DMS 273 treated with DMSO at 0.1 percent for 48 hours (cell line): ENCODE measurements at places on chromosomes 6 and 20.

DNA sequence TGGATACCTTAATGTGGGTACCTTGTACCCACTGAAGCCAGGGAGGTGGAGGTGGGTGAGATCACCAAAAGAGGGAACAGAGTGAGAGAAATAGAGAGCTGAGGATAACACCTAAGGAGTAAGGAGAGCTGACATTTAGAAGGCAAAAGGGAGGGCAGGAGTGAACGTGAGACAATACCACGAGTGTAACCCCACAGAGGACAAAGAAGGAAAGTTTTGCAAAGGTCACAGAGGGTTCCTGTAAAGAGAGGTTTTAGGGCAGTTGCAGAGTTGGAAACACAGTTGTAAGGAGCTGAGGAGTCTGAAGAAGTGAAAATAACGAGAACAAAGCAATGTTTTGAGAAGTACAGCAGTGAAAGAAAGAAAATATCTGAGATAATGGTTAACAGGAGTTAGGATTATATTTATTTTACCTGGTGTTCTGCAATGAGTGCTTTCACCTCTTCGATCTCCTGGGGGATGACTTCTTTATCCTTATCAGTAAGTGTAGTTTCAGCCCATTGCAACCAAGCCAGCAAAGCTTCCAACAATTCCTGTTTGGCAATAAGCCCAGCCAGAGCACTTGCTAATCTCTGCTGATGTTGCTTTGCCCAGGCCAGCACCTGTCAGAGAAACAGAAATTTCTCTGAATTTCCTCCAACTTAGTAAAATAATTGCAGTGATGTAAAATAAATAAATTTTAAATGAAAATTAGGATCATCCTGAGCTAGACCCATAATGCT, 166.8 kb downstream of the DST start:
- DNase-seq: no peak

- no peak for DNase-seq
Measured at GRCh38 chr20:32056708-32057483, 4.9 kb downstream of the HCK start.

GRCh38 chr20:52332649-52333250, 141.2 kb upstream of the ZFP64 start:
- DNase-seq: no peak

GRCh38 chr20:24332956-24333355, 136.5 kb upstream of the SYNDIG1 start:
- no peak for DNase-seq

- no peak for DNase-seq
Measured at GRCh38 chr20:3080939-3081388, 3.6 kb downstream of the AVP start.

DNA sequence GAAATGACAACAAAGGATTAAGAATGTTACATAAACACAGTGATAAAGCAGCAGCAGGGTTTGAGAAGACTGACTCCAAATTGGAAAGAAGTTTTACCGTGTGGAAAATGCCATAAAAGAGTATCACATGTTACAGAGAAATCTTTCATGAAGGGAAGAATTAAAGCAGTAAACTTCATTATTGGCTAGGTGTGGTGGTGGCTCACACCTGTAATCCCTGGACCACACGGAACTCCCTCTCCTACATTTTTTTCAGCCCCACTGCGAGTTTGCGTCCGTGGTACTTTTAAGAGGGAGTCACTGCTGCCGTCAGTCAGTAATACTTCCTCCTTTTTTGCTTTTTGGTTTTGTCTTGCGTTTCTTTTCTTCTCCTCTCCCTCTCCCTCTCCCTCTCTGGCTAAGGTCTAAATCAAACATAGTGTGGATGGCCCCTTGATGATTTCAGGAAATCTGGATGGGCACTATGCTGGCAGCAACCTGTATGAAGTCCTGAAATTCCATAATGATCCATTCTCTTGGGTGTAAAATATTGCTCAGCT, 112.3 kb downstream of the MAN1A1 start:
- DNase-seq: no peak

GRCh38 chr6:79617518-79617941, 13.6 kb upstream of the SH3BGRL2 start:
- DNase-seq: no peak

DNA sequence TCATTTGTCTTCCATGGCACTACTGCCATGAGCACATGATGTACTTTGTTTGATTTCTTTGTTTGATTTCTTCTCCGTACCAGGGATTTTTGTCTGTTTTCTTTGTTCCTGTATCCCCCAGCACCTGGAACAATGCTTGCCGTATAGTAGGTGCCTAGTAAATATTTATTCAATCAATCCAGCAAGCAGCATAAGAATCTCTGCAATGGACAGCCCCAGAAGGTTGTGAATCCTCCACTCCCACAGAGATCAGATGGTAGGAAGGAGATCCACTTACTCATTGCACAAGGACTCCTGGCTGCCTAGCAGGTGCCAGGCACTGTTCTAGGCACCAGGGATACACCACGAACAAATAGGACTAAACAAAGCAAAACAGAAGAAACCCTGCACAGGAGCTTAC, 6.7 kb upstream of the SYNJ2 start:
- no peak for DNase-seq

- no peak for DNase-seq
Measured at GRCh38 chr6:149233056-149233715, 84.3 kb upstream of the TAB2 start.

- DNase-seq: no peak
Measured at GRCh38 chr6:95593025-95593424, 15.7 kb downstream of the MANEA start.

- no peak for DNase-seq
Measured at GRCh38 chr20:57653546-57653900, 33.3 kb upstream of the ZBP1 start.

- DNase-seq: no peak
Measured at GRCh38 chr6:42007286-42008137, 42.8 kb upstream of the TAF8 start.

GRCh38 chr20:52279706-52280105, 88.1 kb upstream of the ZFP64 start:
- DNase-seq: no peak

DNA sequence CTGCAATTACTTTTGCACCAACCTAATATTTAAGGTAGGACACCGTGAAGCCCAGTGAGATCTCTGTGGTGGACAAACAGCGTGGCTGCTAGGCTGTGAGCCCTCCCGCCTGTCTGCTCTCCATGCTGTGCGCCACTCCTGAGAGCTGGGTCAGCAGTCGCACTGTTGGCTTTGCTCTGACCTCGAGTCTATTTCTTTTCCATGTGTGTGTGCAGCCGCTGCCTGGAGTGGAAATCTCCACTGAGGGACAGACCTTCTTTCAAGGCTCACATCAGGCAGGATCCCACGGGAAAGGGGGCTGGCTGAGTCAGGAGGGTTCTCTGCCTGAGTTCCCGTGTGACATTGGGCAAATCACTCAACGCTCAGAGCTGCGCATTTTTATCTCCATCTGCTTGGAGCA, 27.1 kb downstream of the RIPOR3 start:
- DNase-seq: no peak

- no peak for DNase-seq
Measured at GRCh38 chr6:52568320-52568719, 8.5 kb downstream of the TRAM2 start.

DNA sequence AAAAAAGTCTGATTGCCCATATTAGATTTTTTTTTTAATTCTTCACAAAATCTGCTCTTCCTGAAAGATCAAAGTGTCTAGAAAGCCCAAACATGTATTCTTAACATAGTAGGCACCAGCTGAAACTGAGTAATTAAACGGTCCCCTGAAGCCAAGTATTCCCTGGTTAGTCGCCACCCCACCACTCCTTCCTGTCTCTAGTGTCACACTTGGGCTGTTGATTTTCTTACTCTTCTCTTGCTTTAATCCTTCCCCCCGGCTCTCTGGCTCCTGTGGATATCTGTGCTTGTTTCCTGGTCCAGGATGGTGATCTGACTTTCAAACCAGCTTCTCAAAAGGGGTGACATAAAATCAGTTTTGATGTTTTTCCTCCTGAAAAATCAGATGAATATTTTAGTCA, 162.9 kb downstream of the QKI start:
- no peak for DNase-seq

DNA sequence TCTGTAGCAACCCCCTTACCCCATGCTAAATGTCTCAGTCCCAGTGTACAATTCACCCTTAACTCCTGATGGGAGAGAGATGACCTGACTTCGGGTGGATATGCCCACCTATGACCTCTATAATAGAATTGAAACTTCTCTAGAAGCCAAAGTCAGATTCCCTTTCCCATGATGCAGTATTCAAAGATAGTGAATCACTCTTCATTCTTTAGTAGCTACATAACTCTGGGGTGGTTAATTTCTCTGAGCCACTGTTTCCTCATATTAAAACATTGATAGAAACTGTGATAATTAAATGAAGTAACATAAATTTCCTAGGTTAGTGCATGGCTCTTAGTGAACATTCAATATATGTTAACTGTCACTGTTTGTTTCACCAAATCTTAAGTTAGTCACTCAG, 500.4 kb downstream of the COL12A1 start:
- no peak for DNase-seq

DNA sequence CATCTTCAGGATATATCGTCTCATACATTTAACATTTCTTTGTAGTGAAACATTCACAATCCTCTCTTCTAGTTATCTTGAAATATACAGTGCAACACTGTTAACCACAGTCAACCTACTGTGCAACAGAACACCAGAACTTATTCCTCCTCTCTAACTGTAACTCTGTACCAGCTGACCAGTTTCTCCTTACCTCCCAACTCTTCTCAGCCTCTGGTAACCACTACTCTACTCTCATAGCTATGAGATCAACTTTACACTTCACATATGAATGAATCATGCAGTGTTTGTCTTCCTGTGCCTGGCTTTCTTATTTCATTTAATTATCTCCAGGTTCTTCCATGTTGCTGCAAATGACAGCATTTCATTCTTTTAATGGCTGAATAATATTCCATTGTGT, 337.6 kb downstream of the BTBD9 start:
- no peak for DNase-seq

- DNase-seq: no peak
Measured at GRCh38 chr20:44810391-44811149, at the start of gene RIMS4. Gene RIMS4 (minus strand): TSS chr20:44810546. CDS start chr20:44810271, 275 bp downstream.

GRCh38 chr20:47789081-47789763, 3.9 kb upstream of the SULF2 start:
- DNase-seq: no peak

GRCh38 chr20:8602389-8603116, 466.3 kb upstream of the PLCB4 start:
- DNase-seq: no peak

DNA sequence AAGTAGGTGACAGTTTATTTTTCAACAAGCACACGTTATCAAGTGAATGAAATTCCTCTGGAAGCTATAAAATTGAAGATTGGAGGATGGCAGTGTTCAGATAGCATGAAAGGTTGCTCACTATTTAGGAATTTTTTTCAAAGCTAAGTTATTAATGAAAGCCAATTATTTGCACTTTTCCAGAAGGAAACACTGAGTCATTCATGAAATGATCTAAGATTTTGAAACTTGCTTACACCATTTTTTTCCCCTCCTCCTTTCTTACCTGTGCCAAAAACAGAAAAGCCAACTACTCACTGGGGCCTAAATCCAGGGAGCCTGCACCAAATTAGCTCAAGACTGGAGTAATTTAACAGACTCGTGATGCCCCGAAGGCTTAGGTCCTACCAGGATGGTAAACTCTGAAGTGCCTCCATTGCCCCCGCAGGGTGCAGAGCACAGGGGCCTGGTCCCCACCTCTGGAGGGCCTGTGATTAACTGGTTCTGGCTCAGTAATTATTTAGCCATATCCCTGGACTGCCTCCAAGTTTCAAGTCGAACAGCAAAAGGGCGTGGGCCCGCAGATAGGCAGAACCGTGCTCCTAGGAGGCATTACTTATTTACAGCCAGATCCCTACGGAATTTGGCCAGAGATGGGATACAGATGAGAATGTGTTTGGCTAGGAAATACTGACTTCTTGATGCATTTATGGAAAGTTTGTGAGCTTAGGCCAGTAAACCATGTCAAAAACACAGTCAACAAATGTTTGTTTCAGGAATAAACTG, 28.0 kb upstream of the ZNF217 start:
- DNase-seq: peak; percentile 60

DNA sequence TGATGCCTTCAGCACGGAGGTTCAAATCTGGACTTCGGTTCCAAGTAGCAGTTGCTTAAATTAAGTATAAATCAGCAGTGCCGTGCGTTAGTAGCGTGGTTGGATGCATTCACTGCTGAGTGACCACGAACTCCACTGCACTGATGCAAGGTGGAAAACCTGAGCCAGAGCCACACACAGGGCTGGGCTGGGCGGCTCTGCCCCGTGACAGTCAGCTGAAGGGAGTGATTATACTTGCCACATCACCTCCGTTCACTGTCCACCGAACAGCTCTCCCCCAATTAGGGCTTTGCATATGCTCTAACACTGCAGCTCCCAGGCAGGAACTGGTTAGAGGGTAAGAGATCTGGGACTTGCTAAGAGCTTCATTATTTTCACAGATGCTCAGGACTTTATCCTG, 22.2 kb downstream of the PPP1R3G start:
- no peak for DNase-seq
